ENCODE measurements at places on chromosomes 3 and 15. TPM values are rescaled to one million over a fixed set of nuclear protein-coding genes. Genes with fewer than 3 reads are reported as not detected.

Gene SV2B
- 0.40 TPM for total RNA-seq

Gene FGD5
- total RNA-seq, result 74.3 TPM

Gene GOLGA8J
- not detected for total RNA-seq

Gene TRIM59
- 9.9 TPM for total RNA-seq

Gene STAC
- 0.40 TPM for total RNA-seq

Gene KCNAB1
- total RNA-seq, result 0.65 TPM

Gene DAZL
- not detected for total RNA-seq

Gene ATP13A4
- total RNA-seq, result under 0.01 TPM

Gene SI
- total RNA-seq, result not detected

Gene GADL1
- not detected for total RNA-seq

Gene ADGRG7
- total RNA-seq, result not detected

Gene NR2E3
- 0.20 TPM for total RNA-seq

Gene IQGAP1
- 141 TPM for total RNA-seq

Gene MB21D2
- 3.0 TPM for total RNA-seq

Gene NSUN3
- 18.8 TPM for total RNA-seq

Gene SRGAP3
- 0.44 TPM for total RNA-seq

Gene CYP19A1
- total RNA-seq, result not detected

Gene TMEM45A
- 10.7 TPM for total RNA-seq

Gene SLC2A2
- total RNA-seq, result not detected

Gene CYP8B1
- total RNA-seq, result not detected

Gene UBA5
- 19.4 TPM for total RNA-seq

Gene FOXB1
- not detected for total RNA-seq

All from lung microvascular endothelial cell (primary cell).